ENCODE measurements at places on chromosomes 2 and 18. TPM values are rescaled to one million over a fixed set of nuclear protein-coding genes. Genes with fewer than 3 reads are reported as not detected.

GRCh38 chr2:120318626-120319025 lies 27.3 kb upstream of the INHBB start:
- no peak for DNase-seq

DNA sequence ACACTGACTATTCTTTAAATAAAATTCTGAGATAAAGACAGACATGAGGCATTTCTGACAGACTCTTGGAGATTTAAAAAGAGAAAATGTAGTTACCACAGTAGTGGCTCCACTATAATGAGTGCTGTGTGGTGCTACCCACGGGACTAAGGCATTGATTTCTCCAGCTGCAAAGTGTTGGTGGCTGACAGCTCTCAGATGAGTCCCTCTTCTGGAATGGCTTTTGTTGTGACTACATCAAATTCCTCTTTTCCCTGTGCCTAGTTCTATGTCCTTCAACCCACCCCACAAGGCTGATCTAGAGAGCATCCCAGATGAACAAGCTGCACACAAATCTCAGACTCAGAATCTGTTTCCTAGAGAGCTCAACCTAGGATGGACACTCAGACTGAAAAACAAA lies 884.8 kb upstream of the ZEB2 start:
- no peak for DNase-seq

DNA sequence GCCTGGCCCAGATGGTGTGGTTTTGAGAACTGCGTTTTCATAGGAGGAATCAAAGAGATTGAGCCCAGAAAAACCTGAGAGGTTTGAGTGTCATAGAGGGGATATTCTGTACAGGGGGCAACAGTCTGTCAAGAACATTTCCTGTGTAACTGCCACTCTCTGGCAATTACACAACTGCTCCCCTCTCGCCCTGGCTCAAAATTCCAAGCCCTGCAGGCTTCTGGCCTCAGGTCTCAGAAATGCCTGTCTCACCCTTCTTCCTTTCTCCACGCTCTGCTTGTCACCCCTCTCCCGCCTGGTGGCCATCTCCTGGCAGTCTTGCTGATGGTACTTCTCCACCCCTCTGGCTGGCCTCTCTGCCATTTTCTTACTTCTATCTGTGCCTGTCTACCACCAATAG lies 4.0 kb downstream of the VAMP5 start:
- DNase-seq = no peak

GRCh38 chr2:206230060-206230762 lies 44.3 kb upstream of the ZDBF2 start:
- DNase-seq = no peak

The KCNK3 gene
- 3.3 TPM for polyA plus RNA-seq
